CD4-positive, alpha-beta T cell treated with Interleukin-17A for 1 hour (primary cell): ENCODE measurements at places on chromosomes 2 and 18.

DNA sequence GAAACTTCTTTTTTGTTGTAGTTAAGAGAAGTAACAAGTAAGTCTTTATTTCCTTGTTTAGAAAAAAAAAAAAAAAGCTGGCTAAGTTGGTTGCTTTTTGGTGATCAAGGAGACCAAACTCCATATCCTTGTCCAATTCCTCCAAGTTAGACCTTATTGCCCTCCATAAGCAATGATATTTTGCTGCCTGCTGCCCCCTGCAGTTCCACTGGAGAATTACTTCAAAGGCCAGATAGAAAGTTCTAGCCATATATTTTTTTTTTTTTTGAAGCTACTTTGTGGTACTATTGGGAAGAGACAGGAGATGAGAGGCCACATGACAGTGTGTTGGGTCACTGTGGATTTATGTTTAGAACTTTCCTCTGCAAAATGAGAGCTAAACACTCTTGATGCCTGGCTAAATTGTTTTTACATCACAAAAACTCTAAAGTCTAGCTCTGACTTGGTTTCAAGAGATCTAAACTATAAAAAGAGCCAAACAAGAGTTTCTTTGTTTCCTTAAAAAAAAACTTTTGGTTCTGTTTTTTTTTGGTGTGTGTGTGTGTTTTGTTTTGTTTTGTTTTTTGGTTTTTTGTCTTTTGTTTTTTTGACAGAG lies 80.7 kb upstream of the RASGRP3 start:
- DNase-seq: peak; percentile 48

DNA sequence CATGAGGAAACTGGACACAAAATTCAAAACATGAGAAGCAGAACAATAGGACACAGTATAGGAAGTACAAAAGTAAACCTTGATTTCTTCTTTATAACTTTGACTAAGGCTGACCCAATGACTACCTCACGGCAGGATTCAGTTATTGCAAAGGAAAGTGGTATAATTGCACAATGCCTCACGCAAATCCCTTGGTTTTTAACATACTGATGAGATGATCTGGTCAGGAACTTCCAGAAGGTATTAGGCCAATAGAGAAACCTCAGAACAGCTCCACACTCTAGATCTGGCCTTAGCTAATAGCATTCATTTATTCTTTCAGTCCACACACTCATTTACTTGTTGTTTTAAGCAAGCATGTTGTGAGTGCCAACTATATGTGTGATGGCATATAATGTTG lies 1526.9 kb upstream of the ACVR2A start:
- DNase-seq: no peak

DNA sequence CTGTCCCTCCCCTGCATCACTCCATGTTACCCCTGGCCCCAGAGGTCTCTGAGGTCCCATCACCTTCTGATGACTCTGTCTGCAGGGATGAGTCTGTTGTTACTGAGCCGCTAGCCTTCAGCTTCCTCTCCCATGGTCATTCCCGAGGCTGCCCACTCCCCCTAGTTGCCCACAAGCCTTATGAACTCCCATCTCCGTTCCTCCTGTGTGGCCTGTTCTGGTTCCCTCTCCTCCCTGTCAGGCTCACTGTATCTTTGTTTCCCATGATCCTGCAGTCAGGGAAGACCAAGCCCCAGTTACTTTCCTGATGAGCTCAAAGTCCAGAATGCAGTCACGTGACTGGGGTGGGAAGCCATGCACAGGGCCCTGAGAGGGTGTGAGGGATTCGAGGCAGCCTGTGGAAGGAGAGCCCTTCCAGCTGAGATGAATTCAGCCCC lies 39.5 kb downstream of the INPP4A start:
- DNase-seq: no peak

- no peak for DNase-seq
Measured at GRCh38 chr2:112891385-112891831, 19.6 kb upstream of the IL37 start.

DNA sequence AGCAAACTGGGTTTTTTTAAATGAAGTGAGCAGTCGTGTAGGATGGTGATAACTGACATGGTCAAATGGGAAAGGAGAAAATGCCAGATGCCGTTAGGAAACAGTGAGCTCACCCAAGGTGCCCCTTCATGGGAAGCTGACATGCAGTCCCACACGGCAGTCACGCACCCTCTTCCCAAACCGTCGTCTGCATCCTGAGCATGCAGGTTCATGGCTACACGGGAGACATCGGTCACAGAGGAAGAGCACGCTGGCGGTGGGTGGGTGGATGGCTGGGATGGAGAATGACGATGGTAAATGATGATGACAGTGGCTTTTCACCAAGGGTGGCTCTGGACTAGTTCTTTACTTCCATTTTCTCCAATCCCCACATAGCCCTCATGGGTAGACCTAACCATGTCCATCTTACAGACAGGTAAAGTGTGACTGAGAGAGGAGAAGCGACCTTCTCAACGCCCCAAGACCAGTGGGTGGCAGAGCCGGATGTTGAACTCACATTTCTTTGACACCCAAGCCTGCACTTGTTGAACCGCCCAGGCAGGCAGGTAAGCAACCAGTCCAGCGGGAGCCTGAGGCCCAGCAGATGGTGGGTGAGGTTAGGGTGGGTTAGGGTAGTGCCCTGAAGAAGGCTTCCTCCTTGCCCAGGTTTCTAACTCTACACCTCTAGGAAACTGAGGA lies 44.5 kb downstream of the TNS1 start:
- DNase-seq: no peak

GRCh38 chr18:4024702-4025101 lies 430.4 kb downstream of the DLGAP1 start:
- no peak for DNase-seq

- DNase-seq: no peak
Measured at GRCh38 chr2:111905990-111906735, 7.8 kb downstream of the MERTK start.

GRCh38 chr2:95220449-95220848 lies 13.1 kb downstream of the ZNF892 start:
- DNase-seq: no peak

DNA sequence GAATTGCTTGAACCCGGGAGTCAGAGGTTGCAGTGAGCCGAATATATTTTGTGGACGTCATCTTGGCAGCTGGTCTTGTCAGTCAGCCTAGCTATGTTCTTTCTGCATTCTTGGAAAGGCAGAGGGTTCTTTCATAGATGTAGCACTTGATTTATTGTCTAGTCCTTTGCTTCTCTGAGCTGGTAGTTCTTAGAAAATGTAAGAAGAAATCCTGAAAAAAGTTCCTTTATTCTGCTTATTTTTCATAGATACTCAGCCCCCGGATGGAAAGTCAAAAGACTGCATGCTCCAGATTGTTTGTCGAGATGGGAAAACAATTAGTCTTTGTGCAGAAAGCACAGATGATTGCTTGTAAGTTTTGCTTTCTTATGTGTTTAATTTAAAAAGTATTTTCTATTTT lies 21.3 kb downstream of the PLEKHB2 start:
- DNase-seq: no peak

GRCh38 chr18:62324917-62325805 lies at the start of gene TNFRSF11A:
Gene TNFRSF11A, plus strand, starts transcription at chr18:62325310. Its CDS starts 43 bp downstream, at chr18:62325353.
- peak; percentile 59 for DNase-seq

- DNase-seq: no peak
Measured at GRCh38 chr2:12046641-12047040, 300.2 kb downstream of the LPIN1 start.

- DNase-seq: no peak
Measured at GRCh38 chr2:102504833-102505232, 31.8 kb downstream of the SLC9A4 start.

- no peak for DNase-seq
Measured at GRCh38 chr18:40272630-40273231, 1682.3 kb upstream of the PIK3C3 start.

DNA sequence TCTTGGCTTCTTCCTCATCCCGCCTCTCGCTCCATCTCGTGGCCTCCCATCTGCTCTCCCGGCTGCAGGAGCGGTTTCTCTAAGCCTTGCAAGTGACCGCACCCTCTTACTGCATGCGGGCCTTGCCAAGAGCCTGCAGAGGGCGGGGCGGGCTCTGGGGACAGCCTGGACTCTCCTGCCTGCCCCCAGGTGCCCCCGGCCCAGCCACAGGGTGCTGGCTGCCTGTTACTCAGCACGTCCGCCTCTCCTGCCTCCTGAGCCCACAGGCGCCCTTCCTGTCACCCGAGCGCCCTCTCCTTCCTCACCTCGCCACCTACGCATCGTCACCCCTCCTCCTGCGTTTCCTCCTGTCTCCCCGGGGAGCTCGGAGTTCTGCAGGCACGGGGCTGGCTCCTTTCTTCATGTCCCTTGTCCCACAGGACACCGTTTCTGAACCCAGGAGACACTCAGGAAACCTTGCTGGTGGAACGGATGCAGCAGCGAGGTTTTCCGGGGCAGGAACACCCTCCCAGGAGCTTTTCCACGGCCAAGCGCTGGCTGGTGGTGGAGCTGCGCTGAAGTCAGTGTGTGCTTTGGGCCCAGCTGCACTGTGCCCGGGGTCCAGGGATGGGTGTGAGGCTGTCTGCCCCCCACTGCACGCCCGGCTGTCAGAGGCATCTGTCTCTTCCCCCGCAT lies 28.5 kb downstream of the HPCAL1 start:
- DNase-seq: peak; percentile 66

- no peak for DNase-seq
Measured at GRCh38 chr2:201343559-201343958, 13.6 kb downstream of the FLACC1 start.
